Neural cell (in vitro differentiated cells): ENCODE measurements at places on chromosomes 2 and 18. TPM values are rescaled to one million over a fixed set of nuclear protein-coding genes. Genes with fewer than 3 reads are reported as not detected.

The KLF7 gene
- polyA plus RNA-seq = 28.1 and 31.5 TPM in 2 replicates

The UPP2 gene
- polyA plus RNA-seq = 0.12 and 0.16 TPM in 2 replicates

The QPCT gene
- polyA plus RNA-seq = 2.3 TPM in 1 of 2 replicates, not detected in the other

The SLC30A3 gene
- not detected in 2 replicates for polyA plus RNA-seq

The SLC9A4 gene
- polyA plus RNA-seq = 0.06 and 0.15 TPM in 2 replicates

The PPIL3 gene
- polyA plus RNA-seq = 78.1 and 109 TPM in 2 replicates

The SERPINB13 gene
- not detected in 2 replicates for polyA plus RNA-seq
